NCI-H187 treated with DMSO at 0.1 percent for 48 hours (cell line): ENCODE measurements at places on chromosomes 7 and 10.

DNA sequence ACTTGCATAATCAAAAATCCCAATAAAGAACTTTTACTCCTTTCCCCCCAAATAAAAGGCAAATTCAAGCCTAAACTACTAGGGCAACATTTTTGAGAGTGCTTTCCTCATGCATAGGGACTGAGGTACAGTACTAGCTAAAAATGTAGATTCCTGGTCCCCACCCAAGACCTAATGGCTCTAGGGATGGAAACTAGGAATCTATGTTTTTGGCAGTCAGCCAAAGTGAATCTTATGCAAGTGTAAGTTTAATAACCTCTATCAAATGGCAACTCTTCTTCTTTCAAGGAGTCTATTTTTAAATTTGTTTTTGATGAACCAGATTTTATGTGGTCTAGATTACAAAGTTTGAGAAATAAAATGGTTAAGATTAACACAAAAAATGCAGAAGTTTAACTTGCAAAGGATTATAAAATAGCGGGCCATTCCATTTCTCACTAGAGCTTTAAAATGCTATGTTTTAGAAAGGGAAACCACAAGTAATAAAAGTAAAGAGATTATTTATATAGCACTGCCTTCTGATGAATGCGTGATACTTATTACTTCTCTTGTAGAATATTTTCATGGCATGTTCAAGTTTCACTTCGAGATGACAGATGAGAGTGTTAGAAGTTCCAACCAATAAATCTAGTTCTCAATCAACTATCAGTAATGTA lies 70.4 kb upstream of the MDFIC start:
- no peak for DNase-seq

- no peak for DNase-seq
Observed at GRCh38 chr7:75689246-75690099, 49.3 kb downstream of the HIP1 start.

- DNase-seq, result no peak
Observed at GRCh38 chr7:121401896-121402295, 5.8 kb upstream of the FAM3C start.

GRCh38 chr10:102831322-102832071 lies 5.7 kb downstream of the CYP17A1 start:
- DNase-seq, result no peak

DNA sequence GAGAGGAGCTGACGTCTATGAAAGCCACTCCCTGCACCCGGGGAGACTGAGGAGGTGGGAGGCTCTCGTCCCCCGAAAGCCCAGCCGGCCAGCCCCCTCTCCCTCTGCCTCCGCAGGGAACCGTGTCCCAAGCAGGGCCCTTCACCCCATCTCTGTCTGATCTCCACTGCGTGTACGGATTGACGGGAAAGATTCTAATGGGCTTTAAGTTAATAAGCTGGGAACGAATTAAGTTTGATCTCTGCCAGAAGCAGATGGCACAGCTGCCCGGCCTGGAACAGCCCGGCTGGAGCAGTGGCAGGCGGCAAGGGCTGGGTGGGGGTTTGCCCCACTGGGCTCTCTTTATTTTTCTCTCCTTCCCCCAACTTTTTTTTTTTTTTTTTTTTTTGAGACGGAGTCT lies 6.1 kb upstream of the SLC29A4 start:
- no peak for DNase-seq

GRCh38 chr10:107215681-107216080 lies 51.2 kb upstream of the SORCS1 start:
- DNase-seq, result no peak
